GM23338 (cell line): ENCODE measurements at places on chromosomes 7 and 10.
A peak's percentile ranks its signal among the peaks of the same experiment; 100 is the strongest.

DNA sequence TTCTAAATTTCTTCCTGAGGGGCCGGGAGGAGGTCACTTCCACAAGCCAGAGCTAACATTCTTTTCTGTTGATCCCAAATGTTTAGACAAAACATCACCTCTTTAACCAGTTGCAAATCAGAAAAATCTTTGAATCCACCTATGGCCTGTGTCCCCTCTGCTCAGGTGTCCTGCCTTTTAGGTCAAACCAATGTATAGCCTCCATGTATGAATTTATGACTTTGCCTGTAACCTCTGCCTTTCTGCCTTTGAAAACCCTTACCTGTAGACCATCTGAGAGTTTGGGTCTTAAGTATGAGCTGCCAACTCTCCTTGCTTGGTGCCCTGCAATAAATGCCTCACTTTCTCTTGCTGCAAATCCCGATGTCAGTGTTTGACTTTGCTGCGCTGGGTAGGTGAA is 44.1 kb upstream of the MSRB2 start:
- no peak for DNase-seq

DNA sequence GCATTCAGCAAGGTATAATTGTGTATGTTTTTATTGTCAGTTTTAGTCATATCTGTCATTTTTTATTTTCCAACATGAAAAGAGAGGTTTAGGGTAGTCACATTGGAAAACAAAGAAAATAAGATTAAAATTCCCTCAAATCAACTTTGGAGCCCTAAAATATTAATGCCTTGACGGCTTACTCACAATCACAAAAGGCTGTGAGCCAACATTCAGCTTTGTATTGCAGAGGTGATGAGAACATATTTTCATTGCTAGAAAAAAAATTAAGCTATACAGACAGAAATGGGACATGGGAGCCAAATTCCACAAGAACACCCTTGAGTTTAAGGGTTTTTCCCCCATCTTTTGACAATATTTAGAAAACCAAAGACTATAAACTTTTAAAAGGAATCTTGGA is 30.2 kb downstream of the CALD1 start:
- no peak for DNase-seq

- DNase-seq, result no peak
Measured at GRCh38 chr10:28082316-28082715, 83.4 kb upstream of the ODAD2 start.

DNA sequence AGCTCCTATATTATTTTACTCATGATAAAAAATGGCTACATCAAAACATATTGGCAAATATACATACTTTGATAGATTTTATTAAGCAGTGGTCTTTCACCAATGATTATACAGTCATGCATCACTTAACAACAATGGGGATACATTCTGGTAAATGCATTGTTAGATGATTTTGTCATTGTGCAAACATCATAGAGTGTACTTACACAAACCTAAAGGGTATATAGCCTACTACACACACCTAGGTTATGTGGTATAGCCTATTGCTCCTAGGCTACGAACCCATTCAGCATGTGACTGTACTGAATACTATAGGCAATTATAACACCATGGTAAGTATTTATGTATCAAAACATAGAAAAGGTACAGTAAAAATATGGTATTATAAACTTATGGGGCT is 98.9 kb upstream of the IL6 start:
- DNase-seq, result no peak

- no peak for DNase-seq
Measured at GRCh38 chr10:78429984-78430383, 396.3 kb downstream of the RPS24 start.

DNA sequence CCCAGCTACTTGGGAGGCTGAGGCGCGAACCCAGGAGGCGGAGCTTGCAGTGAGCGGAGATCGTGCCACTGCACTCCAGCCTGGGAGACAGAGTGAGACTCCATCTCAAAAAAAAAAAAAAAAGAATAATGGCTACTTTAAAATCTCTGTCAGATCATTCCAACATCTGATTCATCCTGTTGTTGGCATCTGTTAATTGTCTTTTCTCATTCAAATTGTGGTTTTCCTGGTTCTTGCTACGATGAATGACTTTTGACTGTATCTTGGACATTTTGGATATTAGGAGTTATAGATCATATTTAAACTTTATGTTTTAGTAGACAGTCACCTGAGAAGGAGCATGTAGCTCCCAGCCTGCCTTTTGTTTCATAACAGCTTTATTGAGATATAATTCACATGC is 8.5 kb downstream of the TPST1 start:
- no peak for DNase-seq

GRCh38 chr10:23069019-23069815 is 26.2 kb upstream of the MSRB2 start:
- DNase-seq, result no peak

GRCh38 chr7:19442016-19442785 is 266.6 kb downstream of the POLR1F start:
- peak; percentile 75 for DNase-seq

- no peak for DNase-seq
Measured at GRCh38 chr7:53110425-53110824, 75.0 kb downstream of the POM121L12 start.

GRCh38 chr10:67250686-67251085 is 324.9 kb downstream of the LRRTM3 start:
- no peak for DNase-seq

GRCh38 chr7:82729172-82730030 is 285.8 kb upstream of the CACNA2D1 start:
- peak; percentile 75 for DNase-seq

- DNase-seq, result no peak
Measured at GRCh38 chr10:133097418-133097817, 9.7 kb downstream of the ADGRA1 start.

DNA sequence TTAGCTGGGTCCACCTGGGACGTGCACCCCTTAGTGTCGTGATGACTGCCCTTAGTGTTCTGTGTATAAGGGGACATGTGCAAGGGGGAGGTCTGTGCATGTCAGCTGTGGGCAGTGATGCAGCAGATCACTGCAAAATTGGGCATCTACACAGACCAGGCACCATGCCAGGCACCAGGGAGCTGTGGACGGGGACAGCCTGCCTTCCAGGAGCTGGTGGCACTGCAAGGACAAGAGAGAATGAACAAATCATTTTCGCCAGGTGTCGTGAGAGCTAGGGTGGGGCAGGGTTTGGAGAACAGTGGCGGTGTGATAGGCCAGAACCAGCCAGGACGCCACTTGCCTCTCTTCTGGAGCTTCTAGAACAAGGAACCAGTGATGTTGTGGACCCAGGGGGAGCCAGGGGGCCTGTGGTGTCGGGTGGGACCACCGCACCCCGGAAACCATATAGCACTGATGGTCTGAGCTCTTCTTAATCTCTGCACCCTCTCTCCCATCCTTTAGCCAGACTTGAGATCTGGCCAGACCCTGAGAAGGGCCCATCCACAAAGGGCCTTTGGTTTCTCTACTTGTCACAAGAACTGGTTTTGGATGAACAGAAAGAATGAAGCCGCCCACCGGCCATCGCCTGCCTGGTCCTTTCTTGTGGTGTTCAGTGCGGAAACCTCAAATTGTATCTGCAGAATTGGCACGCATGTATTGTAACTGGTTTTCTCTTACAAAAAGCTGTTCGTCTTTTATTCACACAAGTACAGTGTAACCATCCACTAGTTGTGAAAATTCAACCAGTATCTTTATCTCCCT is 30.7 kb downstream of the PRF1 start:
- no peak for DNase-seq

- peak; percentile 51 for DNase-seq
Measured at GRCh38 chr10:75410132-75411005, 8.8 kb upstream of the ZNF503 start.

GRCh38 chr10:76959111-76959510 is 678.5 kb downstream of the KCNMA1 start:
- DNase-seq, result no peak

DNA sequence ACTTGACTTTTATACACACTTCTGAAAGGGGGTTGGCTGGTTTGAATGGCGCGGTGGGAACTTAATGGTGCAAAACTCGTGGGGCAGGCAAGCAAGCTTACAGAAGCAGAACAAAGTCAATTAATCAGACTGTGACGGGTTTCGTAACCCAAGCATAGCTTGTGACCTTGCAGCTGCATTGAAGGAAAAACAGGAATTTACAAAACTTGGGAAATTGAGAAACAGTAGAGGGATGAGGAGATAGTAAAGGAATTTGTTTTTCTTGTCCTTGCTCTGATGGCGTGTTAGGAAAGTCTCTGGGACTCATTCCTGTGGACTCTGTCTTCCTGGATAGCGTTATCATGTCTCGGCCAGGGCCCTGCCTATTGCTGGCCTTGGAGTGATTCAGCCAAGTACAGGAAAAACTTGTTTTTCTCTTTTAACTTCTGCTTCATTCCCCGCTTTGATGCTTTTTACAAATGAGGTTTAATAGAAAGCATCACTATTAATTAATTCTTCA is 220.0 kb upstream of the KCND2 start:
- DNase-seq, result no peak

DNA sequence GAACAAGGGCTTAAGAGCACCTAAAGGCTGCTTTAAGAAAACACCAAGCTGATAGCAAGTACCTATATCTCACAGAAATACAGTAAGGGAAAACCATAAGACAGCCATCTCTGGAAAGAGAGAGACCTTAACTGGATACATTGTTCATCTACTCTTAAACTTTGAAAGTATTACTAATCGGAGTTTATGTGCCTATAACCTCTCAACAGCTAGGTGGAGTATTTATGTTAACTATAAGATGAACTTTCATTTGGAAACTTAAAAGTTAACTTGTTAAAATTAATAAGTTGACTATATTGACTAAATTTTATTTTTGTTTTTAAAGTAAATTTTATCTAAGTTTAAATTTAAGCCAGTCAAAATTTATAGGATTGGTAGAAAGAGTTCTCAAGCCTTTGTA is 90.6 kb downstream of the USP6NL start:
- no peak for DNase-seq

DNA sequence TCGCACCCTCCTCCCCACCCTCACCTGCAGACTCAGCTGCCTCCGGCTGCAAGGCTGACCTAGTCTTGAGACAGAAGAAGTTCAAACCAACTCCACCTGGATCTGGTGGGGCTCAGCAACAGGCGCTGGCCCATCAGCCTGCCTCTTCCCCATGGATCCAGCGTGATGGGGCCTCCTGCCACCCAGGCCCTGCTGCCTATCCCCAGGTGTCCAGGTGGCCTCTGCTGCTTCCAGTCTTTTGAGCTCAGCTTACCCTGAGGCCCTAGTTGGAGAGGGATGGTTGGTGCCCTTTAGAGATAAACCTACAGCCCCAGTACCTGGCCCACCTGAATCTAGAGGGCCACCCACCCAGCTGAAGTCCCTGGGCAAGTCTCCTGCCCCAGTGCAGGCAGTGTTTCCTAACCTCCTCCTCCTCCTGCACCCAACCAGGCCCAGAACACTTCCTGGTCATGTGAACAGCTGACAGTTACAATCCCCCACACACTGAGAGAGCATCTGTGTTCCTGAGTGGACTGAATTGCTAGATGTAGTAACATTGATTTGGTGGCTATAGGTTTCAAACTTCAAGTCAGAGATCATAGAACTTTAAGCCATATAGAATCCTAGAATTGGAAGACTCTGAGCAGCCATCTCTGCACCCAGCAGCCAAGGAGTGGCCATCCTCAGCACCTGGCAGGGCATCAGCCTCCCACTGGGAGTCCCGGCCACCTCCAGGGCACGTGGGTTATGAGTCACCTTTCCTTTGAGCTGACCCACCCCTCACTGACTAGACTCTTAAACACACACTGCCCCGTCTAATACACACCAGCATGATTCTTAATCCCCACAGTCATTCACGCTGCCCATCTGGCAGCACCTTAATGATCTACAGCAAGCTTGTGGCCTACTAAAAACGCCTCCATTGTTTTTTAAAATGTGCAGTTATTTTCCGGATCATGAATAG is 51.9 kb downstream of the ALOX5 start:
- no peak for DNase-seq

GRCh38 chr7:86833360-86833759 is 189.7 kb downstream of the GRM3 start:
- no peak for DNase-seq

DNA sequence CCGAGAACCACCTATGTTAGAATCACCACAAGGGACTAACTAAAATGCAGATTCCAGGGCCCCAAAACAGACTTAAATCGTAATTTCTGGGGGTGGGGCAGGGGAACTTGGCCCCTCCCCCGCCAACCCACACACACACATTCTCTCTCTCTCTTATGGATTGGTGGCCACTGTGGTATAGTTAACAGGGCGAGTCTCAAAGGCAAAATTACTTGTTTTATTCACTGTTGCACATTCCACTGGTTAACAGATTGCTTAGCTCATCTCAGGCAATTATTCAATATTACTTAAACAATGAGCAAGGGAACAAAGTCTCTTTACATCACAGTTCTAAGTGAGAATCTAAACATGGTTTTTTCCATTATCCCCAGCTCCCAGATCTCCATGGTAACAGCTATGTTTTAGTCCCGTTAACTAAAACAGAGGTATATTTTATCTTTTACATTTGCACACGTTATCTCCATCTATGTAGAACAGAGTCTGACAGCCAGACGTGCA is 38.5 kb downstream of the IGF2BP3 start:
- DNase-seq, result peak; percentile 55

DNA sequence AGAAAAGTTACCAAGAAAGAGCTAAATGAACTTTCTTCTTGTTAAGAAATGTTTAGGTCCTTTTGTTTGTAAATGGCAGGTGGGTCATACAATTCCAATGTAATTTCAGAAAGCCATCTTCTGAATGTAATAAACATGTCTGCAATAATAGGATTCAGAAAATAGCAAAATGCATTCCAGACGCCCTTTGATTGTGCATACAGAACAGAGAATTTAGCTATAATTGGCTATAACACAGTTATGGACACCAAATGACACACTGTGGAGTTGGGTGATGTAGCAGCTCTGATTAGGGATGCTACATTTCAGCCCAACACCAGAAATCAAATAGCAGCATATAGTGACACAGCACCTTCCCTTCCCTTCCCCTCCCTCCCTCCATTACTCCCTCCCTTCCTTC is 240.8 kb downstream of the SNX10 start:
- DNase-seq, result no peak

- DNase-seq, result no peak
Measured at GRCh38 chr7:131031099-131031868, 296.4 kb upstream of the MKLN1 start.

DNA sequence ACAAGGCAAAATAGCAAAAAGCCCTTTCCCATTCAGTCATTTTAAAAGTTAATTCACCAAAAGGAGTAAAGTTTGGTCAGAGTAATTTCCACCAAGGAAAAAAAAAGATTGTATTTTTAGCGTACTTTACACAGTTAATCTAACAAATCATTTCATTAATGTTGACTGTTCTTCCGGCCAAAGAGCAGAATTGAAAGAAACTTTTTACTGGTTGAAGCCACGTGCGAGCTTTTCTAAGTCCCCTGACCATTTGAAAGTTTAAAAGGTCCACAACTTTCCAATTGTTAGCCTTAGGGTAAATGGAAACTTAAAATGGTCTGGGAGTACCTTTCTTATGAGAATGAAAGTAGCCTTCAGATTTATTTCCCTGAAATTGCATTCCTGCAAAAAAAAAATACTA is 296.7 kb downstream of the ARL4A start:
- no peak for DNase-seq

- DNase-seq, result no peak
Measured at GRCh38 chr7:105854498-105854897, 21.9 kb downstream of the ATXN7L1 start.

DNA sequence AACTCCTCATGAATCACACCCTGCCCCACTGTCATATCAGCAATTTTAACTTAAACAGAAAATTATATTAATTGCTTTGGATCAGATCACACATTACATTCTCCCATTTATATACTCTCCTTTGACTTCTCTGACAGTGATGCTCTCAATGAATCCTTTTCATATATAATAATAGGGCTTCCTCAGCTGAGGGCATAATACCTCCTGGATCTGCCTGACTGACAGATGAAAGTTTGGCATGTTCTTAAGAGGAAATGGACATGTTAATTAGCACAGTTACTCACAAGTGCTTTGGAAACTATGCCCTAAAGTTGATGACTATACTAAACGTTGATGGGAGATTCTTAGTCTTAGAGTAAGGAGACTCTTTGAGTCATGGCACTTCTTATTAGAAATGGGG is 478.2 kb upstream of the LRRN3 start:
- no peak for DNase-seq
